LHCN-M2 (cell line): ENCODE measurements at places on chromosomes 3 and 15. TPM values are rescaled to one million over a fixed set of nuclear protein-coding genes. Genes with fewer than 3 reads are reported as not detected.

MYL3 gene
- not detected in 2 replicates for total RNA-seq

GP9 gene
- not detected in 2 replicates for total RNA-seq

DNA sequence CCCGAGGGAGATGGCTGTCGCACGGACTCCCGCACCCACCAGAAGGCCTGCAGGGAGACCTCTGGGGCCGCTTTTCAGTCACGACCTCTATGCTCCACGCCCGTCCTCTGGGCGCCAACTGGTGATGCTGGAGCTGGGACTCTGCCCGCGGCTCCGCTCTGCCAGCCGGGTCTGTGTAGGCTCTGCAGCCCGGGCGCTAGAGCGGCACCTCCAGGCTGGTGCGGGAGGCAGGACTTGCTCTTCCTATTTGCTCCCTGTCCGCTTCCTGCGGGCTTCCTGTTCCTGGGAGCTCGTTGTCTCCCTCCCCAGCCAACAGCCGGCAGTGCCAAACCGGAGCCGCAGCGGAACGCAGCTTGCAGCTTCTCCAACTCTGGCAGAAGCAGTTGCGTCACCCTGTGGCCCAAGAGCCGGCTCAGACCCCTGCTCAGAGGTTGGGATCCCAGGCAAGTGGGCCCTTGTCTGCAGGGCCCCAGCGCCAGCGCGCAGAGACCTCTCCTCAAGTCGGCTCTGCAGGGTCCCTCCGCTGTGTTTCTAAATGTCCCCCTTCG is 285.9 kb downstream of the XXYLT1 start:
- peak; percentile 30 for DNase-seq

DNA sequence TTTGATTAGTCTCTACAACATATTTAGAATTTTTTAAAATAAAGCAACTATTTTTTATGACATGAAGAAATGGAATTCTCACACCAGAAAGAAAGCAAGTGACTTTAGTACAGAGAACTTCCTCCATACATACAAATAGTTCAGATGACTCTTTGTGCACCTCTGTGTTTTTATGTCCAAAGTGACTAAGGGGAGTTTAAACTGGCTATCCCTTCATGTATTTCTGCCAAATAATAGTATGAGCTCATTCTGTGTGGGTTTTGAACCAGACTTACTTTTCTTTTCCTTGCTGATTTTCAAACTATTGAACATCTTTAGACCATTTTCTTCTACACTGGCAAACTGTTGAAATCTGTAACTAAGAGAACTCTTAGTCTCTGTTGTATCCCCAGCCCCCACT is 196.3 kb downstream of the EPHA3 start:
- peak; percentile 5 for DNase-seq

DNA sequence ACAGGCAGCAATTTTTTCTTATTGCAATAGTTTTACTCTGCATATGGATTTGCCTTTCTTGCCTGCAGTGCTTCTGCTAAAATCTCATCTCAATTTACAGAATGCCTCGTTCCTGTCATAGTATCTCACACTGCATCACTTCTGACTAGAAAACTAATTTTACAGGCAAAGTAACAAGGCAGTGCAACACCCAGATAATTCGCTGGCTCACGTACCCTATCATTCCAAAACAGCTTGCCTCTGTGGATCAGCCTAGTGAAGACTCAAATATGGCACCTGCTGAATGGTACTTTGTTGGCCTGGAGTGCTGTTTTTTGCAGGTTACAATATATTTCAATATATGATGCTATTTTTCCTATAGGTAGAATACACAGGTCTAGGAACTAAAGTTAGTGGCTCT is 5.3 kb downstream of the EIF5A2 start:
- no peak for DNase-seq

DNA sequence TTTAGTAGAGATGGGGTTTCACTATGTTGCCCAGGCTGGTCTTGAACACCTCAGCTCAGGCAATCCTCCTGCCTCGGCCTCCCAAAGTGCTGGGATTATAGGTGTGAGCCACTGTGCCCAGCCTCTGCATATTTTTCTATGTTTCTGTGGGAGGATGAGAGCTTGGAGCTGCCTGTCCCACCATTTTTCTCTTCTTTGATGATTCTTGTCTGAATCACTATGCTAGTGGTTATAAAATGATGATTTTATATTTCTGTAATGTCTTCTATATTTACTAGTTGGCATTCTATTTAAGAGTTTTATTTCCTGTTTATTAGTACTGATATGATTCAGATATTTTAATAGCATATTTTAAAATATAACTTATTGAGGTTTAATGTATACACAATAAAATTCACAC is 69.7 kb downstream of the CHCHD6 start:
- peak; percentile 29 for DNase-seq

- DNase-seq: peak; percentile 76
Observed at GRCh38 chr3:172625404-172625803, 85.5 kb downstream of the NCEH1 start.

GRCh38 chr15:94075349-94075748 is 156.0 kb upstream of the MCTP2 start:
- no peak for DNase-seq

DNA sequence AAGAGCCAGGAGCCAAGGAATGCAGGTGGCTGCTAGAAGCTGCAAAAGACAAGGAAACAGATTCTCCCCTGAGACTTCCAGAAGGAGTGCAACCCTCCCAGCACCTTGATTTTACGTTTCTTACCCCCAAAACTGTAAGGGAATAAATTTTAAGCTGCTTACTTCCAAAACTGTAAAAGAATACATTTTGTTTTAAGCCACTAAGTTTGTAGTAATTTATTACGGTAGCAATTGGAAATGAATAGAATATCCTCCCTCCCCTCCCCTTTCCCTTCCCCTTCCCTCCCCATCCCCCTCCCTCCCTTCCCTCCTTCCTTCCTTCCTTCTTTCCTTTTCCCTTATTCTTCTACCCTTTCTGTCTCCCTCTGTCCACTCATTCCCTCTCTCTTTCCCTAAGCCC is 203.7 kb upstream of the CFAP20DC start:
- DNase-seq: no peak
